Natural killer cell treated with Interleukin-12 subunit alpha and Interleukin-12 subunit beta and Interleukin-15 and Interleukin-18, amount 100 ng/mL, for 72 hours (primary cell): ENCODE measurements at places on chromosomes 5 and 9. TPM values are rescaled to one million over a fixed set of nuclear protein-coding genes. Genes with fewer than 3 reads are reported as not detected.

The AQP7 gene
- not detected for total RNA-seq

DNA sequence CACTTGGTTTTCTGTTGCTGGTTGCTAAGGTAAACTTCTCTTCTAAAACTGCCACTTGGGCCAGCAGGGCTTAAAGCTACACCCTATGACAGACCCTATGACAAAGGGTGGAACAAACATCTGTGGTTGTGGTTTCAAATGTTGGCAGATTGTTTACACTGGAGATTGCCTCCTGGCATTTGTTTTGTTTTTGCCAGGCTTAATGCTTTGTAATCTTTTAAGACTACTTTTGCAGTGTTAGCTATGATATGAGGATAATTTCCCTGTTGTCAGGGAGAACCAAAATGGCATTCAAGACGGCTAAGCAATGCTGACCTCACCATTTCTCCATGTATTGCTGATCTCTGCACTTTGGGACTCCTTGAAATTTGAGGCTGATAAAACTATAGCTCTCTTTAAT, 50.3 kb downstream of the MAMDC2 start:
- H3K4me3 ChIP-seq, result no peak overlapping the region
- no peaks in the 10 kb centered on the region for H3K36me3 ChIP-seq
- H3K4me1 ChIP-seq, result no peaks in the 10 kb centered on the region
- H3K27ac ChIP-seq, result no peak overlapping the region
- peaks cover 8% of the 10 kb centered on the region for H3K27me3 ChIP-seq

The MYMK gene
- not detected for total RNA-seq

The PRDM9 gene
- not detected for total RNA-seq

DNA sequence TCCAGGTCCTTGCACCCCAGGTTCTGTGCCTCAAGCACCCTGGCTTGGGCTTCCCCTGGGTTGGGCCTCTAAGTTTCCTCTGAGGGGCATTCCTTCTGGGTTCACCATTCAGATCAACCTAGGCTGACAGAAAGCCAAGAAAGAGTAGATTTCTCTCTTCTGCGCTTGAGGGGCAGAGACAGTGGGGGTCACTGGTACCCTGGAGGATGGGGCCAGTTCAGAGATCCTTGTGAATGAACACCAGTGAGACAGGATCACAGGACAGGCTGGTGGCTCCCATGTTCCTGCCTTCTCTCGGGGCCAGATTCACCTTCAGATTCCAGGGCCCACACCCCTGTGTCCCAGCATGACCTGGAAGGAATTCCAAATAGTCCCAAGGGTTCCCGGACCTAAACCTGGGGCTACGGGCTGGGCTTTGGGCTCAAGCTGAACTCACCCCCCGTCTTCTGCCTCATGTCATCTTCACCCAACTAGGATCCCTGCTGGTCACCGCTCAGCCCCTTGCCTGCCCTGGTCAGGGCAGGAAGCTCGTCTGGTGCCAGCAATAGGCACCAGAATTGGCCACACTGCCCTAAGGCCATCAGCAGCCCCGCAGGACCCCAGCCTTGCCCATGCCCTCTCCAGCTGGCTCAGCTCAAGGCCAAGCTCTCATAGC, 91.8 kb upstream of the MVB12B start:
- H3K36me3 ChIP-seq, result no peaks in the 10 kb centered on the region
- H3K4me3 ChIP-seq, result no peak overlapping the region
- no peak for DNase-seq

The ZNG1A gene
- total RNA-seq, result 56.6 TPM

The TXNDC8 gene
- not detected for total RNA-seq

DNA sequence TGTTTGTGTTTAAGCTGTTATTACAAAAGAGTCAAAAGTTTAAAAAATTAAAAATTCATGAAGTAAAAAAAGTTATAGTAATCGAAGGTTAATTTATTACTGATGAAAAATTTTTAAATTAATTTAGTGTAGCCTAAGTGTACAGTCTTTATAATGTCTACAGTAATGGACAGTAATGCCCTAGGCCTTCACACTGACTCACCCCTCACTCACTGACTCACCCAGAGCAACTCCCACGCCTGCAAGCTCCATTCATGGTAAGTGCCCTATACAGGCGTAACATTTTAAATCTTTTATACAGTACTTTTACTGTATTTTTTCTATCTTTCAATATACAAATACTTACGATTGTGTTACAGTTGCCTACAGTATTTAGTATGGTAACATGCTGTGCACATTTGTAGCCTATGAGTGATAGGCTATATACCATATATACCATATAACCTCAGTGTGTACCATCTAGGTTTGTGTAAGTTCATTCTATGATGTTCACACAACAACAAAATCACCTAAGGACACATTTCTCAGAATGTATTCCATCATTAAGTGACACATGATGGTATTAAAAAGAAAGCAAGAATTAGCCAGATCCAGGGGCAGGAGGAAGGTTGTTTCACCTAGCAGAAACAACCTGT, 40.1 kb downstream of the DCAF10 start:
- H3K36me3 ChIP-seq, result no peaks in the 10 kb centered on the region
- H3K4me3 ChIP-seq, result no peak overlapping the region
- peaks cover 5% of the 10 kb centered on the region for H3K4me1 ChIP-seq
- no peak overlapping the region for H3K27ac ChIP-seq
- DNase-seq, result no peak

- H3K36me3 ChIP-seq, result peaks cover 7% of the 10 kb centered on the region
- no peak overlapping the region for H3K4me3 ChIP-seq
- no peaks in the 10 kb centered on the region for H3K27me3 ChIP-seq
- no peaks in the 10 kb centered on the region for H3K4me1 ChIP-seq
Measured at GRCh38 chr9:12659220-12659619, 34.0 kb upstream of the TYRP1 start.

The PCDHA13 gene
- total RNA-seq, result not detected

DNA sequence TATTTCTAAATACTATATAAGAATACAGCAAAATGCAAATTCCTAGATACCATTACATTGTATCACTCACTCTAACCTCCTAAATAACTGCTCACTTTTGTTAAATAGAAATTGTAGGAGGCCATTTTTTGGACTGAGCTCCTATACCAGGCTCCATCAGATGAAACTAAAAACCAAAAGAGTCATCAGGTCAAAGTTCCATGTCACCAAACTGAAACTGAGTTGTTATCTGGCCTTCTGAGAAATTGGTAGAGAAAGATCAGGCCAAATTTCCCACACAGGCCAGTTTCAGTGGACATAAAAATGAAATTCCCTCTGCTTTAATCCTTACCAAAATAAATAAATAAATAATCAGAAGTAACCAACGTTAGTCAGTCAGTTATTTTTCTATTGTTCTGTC, 13.8 kb upstream of the SNX2 start:
- peaks cover 5% of the 10 kb centered on the region for H3K4me1 ChIP-seq
- no peak overlapping the region for H3K4me3 ChIP-seq
- no peak overlapping the region for H3K27ac ChIP-seq
- H3K27me3 ChIP-seq, result no peaks in the 10 kb centered on the region
